ENCODE measurements at places on chromosomes 5 and 9. TPM values are rescaled to one million over a fixed set of nuclear protein-coding genes. Genes with fewer than 3 reads are reported as not detected.

CXCL14 gene
- not detected for total RNA-seq

CACNA1B gene
- total RNA-seq, result not detected

ATP10B gene
- not detected for total RNA-seq

PCDH1 gene
- total RNA-seq, result 101 TPM

MAN1B1 gene
- 107 TPM for total RNA-seq

ANKDD1B gene
- 0.20 TPM for total RNA-seq

NEUROG1 gene
- total RNA-seq, result not detected

LURAP1L gene
- total RNA-seq, result 4.1 TPM

MAMDC4 gene
- 9.2 TPM for total RNA-seq

ADAMTSL1 gene
- total RNA-seq, result not detected

C9orf152 gene
- 0.74 TPM for total RNA-seq

DYNC2I2 gene
- total RNA-seq, result 263 TPM

DNA sequence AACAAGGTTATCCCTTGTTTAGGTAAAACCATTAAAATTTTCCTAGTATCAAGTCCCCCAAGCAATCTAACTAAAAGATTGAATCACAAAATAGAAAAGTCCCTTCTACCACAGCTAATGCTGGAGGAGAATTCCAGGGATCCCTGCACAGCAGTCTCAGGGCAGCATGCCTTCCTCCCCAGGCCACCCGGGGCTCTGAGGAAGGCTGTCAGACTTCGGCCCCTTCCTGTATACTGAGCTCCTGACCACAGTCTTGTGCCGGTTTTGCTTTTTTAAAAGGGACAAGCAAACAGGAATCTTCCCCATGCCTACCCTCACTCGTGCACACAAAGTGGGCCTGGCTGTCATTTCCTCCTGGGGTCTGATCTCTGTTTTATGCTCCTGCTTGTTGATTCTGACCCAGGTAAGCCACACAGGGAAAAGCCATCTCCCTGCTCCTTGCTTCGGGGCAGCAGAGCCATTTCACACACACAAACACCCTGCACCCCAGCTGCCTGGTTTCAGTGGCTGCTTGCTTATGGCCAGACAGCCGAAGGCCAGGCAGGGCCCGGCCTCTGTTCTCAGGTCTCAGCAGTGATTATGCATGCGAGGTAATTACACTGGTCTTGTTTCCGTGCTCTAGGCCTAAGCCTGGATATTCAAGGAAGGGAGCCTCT is 211.9 kb downstream of the NXNL2 start:
- DNase-seq, result no peak

DNA sequence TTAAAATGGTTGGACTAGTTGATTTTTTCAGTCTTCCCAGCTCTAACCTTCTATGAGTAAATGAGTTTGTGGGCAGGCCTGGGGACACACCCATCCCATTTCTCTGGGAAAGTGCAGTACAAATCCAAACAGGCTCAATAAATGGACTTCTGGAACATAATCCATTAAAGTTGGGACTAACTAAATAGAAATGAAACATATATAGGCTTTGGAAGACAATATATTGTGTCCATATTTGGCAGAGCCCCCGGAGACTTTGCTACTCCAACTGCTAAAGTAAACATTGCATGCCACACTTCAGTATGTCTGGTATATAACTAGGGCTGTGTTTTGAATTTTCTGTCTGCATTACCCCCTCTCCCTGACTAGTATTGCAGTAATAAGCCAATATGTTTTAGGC is 191.4 kb upstream of the DAB2 start:
- no peak for DNase-seq

DNA sequence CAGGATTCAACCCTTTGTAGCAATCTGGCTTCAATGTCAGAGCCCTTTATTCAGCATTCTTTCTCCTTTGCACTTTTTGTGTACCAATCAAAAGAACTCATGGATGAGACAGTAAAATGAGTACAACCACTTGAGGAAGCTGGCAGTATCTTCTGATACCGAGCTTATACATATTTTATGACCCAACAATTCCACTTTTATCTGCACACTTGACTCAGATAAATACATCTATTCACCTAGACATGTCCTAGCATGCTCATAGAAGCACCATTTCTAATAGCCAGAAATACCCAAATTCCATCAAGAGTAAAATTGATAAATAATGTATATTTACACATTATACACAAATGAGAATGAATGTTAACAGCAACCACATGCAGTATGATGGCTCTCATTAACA is 111.2 kb upstream of the PTGER4 start:
- no peak for DNase-seq

DNA sequence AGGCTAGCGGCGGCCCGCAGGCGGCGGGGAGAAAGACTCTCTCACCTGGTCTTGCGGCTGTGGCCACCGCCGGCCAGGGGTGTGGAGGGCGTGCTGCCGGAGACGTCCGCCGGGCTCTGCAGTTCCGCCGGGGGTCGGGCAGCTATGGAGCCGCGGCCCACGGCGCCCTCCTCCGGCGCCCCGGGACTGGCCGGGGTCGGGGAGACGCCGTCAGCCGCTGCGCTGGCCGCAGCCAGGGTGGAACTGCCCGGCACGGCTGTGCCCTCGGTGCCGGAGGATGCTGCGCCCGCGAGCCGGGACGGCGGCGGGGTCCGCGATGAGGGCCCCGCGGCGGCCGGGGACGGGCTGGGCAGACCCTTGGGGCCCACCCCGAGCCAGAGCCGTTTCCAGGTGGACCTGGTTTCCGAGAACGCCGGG is 253 bp downstream of the SLC12A2 start:
- no peak for DNase-seq

DNA sequence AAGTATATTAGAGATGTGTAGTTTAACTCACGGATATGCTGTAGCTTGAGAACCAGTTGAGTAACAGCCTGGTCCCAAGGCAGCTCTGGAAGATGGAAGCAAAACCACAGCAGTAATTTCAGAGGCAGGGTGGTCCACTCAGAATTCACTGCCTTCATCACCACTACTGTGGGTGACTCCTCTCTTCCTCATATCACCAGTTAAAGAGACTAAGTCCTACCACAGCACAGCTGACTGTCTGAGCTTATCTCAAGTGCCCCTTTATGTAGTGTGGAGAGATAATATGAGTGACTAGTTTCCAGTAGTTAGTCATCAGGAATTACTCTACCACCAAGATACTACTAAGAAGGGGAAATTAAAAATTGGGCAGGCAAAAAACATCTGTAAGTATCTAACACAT is 1571.2 kb upstream of the C9orf72 start:
- DNase-seq, result no peak

DNA sequence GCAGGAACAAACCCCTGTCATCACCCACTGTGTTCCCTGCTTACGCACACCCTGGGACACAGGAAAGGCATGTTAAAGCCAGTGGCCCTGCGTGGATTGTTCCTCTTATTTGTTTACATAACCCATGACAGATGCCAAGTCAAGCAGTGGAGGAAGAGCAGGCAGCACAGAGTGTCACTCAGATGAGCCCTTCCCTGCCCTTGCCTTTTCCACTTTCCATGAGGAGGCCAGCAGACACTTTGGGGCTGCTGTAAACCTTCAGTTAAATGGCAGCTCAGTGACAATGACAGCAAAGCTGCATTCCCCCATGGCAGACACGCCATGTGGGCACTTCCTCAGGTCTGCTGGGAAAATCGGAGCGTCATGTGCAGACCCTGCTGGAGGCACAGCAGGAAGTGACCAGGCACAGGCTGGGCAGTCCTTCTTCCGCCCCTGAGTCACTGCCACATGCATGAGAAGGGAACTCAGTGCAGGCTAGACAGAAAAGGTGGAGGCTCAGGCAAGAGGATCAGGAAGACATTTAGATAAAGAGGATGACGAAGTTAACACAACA is 216.8 kb upstream of the PIK3R1 start:
- DNase-seq, result no peak

GRCh38 chr9:116124472-116125040 is 29.0 kb upstream of the PAPPA start:
- DNase-seq, result no peak

DNA sequence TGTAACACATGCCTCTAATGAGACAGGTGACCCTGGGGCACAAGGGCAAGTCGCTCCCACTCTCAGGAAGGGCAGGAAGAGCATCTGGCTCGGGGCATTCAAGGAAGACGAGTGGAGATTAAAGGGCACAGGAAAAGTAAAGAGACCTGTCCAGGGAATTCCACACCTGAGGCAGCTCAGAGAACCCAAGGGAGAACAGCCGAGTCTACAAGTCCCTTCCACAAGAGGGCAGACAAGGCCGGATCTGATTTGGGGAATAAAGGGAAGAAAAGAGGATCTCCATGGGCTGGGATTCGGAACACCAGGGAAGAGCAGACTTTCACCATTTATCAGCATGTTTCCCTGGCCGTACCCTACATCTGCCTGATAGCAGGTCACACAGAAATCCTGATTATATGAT is 28.1 kb downstream of the GPX3 start:
- DNase-seq, result no peak

GRCh38 chr9:13137426-13137825 is 142.1 kb downstream of the MPDZ start:
- no peak for DNase-seq

GRCh38 chr5:38795986-38796741 is 49.6 kb upstream of the OSMR start:
- DNase-seq, result no peak

DNA sequence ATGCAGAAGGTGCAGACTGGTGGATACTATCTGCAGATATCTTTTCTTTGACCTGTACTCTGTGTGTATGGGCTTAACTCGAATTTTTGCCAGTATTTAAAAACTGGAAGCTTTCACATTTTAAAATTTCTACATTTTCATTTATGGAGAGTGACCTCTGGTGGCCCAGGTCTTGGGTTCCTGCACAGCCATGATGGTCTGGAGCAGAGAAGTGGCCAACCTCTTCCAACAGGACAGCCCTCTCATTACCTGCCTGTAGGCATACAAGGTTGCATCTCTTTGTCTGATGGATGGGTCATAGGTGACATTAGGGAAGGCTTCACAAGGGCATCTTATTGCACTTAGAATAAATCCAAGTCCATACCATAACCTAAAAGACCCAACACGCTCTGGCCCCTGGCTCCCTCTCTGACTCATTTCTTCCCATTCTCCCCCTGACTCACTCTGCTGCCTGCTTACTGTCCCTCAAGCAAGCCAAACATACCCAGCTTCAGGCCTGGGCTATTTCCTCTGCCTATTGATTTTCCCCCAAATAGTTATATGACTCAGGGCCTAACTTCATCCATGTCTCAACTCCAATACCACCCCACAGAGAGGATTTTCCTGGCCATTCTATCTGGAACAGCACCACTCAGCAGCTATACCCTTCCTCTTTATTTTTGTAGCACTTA is 113.3 kb upstream of the SLC1A3 start:
- no peak for DNase-seq

- no peak for DNase-seq
These were observed 81.0 kb downstream of the MRPL36 start for GRCh38 chr5:1718669-1719068.

GRCh38 chr5:107002115-107002514 is 668.6 kb downstream of the EFNA5 start:
- DNase-seq, result no peak

DNA sequence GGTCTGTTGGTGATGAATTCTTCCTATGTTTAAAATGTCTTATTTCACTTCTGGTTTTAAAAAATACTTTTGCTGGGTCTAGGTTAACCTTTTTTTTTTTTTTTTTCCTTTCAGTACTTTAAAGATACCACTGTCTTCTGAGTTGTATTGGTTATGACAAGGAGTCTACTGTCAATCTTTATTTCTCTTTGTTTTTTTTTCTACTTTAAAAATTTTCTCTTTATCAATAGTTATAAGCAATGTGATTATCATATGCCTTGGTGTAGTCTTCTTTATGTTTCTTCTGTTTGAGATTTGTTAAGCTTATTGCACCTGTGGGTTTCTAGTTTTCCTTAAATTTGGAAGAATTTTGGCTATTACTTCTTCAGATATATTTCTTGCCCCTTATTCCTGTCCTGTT is 125.6 kb upstream of the SPRY4 start:
- no peak for DNase-seq

DNA sequence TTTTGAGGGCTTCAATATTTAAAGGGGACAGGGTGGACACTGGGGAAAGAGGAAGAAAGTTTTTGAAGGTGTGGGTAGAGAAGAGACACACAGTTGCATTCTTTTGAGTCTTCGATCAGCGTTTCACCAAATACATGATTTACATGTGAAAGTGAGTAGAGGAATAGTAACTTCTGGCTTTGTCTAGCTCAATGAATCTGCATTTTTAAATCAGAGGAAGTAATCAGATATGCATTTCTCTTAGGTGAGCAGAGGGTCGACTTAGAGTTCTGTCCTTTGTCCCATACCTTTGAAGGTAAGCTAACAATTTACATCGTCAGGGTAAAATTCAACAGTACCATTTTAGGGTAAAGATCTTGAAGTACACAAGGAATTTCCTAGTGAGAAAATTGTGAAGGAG is 406.4 kb upstream of the ZNF462 start:
- DNase-seq, result no peak

DNA sequence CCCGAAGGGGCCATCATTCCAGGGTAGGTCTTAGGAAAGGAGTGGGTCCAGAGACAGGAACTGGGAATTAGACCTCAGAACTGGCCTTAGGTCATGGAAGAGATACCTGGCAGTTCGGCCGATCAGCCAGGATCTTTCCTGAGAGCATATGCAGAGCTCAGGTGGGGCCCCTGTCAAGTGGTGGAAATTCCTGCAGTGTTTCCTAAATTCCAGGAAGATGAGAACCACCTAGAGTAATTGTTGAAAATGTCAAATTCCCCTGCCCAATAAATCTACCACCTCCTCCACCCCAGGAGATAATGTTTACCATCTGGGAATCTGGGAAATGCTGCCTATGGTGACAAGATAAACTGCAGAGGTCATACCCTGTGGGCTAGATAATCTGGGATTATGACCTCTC is 14.6 kb downstream of the TMEM171 start:
- DNase-seq, result no peak

GRCh38 chr5:141493500-141494422 is 4.9 kb downstream of the PCDHGC5 start:
- DNase-seq, result no peak

DNA sequence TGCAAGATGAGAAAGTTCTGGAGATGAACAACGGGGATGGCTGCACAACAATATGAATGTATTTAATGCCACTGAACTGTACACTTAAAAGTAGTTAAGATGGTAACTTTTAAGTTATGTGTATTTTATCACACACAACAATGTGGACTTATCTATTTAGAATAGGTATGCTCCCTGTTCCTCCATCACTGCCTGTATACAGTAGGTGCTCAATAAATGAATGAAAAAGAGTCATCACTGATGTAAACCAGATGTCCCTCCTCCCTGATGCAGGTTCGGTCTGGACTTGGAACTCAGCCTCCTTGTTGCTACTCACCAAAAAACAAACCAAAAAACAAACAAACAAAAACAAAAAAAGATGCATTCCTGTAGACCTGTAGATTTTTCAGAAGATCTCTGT is 65.9 kb upstream of the BOD1 start:
- DNase-seq, result no peak

DNA sequence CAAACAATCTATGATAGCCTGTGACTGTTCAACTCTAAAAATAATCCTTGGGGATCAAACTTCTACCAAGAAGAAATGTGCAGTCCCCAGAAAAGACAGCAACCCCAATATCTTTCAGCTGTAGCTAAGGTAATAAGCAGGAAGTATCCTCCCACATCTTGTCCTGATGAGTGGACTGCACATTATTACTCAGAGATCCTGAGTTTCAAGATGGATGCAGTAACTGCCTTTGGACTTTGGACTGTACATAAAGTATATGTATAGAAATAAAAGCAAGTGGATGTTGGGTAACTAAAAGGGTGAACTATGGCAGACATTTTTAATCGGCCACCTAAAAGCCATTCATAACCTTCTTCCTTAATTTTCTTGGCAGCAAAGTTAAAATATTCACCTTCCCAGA is 45.1 kb downstream of the SMIM23 start:
- no peak for DNase-seq

- no peak for DNase-seq
These were observed 160.5 kb downstream of the UNC13B start for GRCh38 chr9:35322075-35322885.

Data from PC-9 (cell line).